Cortex of kidney (tissue), 1 donor: ENCODE measurements at places on chromosomes 2 and 18.

GRCh38 chr2:144567745-144568144 lies 47.8 kb upstream of the ZEB2 start:
- no peak for DNase-seq

DNA sequence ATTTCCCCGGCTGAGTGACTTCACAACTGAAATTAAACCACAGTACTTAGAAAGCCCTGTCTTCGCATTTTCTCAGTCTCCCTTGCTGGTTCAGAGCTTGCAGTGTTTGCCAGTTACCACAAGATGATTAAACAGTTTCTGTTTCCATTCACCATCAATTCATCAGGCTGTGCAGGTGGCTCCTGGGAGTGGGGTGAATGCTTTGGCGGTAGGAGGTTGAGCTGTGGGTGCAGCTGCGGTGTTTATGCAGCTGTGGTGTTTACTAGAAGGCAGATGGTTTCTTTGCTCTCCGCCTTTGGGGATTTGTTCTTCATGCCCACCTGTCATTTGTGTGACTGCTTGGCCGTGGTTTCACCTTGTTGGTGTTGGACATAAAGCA lies 16.1 kb downstream of the ACOXL start:
- no peak for DNase-seq

GRCh38 chr18:34281290-34281689 lies 56.6 kb upstream of the NOL4 start:
- DNase-seq, result no peak

DNA sequence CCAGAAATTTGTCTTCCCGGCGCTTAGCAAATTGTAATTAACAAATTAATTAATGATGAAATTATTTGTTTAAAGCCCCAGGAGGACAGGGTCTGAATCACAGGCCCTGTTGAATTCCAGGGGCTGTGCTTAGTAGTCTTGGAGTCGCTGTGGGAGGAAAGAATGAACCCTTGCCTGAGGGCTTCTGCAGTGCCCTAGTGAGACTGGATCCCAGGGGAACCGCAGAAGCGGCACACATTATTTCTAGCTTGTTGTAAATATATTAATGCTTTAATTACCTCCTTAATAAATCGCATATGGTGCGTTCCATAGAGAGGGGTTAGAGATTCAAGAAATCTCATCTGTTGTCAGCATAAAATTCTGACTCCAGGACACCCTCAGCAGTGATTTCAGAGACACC lies 235.4 kb downstream of the CELF4 start:
- DNase-seq, result no peak

- DNase-seq, result no peak
Observed at GRCh38 chr2:237270520-237270919, 143.4 kb downstream of the COL6A3 start.

GRCh38 chr2:100416935-100417710 lies at the start of gene CHST10:
CHST10 (minus strand) TSS chr2:100417668; CDS start chr2:100406675, 10,993 bp downstream.
- no peak for DNase-seq

DNA sequence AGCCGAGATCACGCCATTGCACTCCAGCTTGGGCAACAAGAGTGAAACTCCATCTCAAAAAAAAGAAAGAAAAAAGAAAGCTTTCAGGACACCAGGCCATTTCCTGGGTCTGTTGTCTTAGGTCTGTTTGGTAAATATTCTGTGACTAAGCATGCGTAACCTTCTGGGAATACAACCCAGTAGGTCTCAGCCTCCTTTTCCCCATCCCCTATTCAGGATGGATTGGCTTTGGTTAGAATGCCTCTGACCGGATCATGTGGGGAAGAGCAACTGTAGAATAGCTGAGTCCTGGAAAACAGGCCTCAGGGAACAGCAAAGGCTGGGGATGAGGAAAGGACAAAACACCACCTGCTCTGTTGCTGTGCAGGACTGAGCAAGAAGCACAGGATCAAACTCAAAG lies 1.6 kb upstream of the PDCL3 start:
- DNase-seq, result no peak

- DNase-seq, result no peak
Observed at GRCh38 chr2:9690716-9691498, 60.1 kb upstream of the YWHAQ start.

DNA sequence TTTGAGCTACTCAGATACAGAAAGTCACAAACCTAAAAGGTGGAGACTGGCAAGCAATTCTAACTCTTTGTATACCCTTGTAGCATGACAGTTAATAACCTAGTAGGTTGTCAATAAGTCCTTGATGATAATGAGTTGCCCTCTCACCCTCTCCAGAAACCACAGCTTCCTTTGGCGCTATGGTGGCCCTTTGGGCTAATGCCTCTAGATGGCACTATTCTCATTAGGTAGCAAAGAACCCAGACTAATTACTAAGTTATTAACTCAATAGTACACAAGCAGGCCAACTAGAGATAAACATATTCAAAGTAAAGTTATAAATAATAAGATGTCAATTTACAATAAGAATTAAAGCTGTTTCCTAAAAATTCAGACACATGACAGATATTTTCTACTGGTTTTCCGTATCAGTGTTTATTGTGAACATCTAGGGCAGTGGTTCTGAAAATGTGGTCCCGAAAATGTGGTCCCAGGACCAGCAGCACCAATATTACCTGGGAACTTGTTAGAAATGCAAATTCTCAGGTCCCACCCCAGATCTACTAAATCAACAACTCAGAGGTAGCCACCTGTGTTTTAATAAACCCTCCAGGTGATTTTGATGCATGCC lies 41.1 kb downstream of the LDAH start:
- DNase-seq, result no peak

DNA sequence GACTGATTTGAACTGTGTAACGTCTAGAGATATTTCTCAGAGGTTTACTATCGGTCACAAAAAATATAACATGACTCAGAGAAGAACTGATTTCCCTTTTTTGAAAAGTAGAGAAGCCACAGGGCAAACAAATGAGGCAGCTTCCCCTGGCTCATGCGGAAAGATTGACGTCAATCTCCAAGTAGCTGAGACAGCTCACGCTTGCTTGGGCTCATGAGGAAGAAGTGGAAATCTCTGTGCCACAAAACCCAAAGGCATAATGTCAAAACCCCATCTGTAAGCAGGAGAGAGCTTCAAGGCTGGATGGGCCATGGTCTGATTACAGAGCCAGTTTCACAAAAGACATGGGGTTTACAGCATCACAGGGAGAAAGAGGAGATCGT lies 188.1 kb downstream of the ARL4C start:
- DNase-seq, result no peak

DNA sequence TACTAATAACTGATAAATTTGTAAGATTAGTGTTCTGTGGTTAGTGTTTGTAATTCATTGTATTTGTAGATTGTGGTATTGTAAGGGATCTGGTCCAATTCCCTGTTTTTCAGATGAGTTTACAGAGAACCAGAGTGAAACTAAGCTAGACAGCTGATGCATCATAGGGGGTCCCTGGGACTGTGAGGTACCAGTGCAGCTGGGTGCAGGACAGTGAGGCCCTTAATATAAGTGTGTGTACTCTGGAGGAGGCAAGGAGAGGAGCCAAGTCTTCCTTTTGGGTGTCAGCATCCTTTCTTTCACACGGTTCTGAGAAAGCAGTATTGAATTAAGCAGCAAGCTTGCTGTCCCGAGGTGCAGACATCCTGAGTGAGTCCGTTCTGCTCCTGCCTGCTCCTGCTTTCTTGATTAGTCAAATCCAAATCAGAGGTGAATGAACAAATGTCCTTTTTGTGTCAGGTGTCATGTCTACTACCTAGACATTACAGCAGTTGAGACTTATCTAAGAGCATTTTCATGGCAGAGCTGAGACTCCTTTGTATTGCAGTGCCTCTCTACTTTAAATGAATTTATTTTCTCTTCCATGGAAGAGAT lies 194.9 kb downstream of the MCFD2 start:
- no peak for DNase-seq

- no peak for DNase-seq
Observed at GRCh38 chr2:131056204-131056931, 36.9 kb downstream of the FAM168B start.

DNA sequence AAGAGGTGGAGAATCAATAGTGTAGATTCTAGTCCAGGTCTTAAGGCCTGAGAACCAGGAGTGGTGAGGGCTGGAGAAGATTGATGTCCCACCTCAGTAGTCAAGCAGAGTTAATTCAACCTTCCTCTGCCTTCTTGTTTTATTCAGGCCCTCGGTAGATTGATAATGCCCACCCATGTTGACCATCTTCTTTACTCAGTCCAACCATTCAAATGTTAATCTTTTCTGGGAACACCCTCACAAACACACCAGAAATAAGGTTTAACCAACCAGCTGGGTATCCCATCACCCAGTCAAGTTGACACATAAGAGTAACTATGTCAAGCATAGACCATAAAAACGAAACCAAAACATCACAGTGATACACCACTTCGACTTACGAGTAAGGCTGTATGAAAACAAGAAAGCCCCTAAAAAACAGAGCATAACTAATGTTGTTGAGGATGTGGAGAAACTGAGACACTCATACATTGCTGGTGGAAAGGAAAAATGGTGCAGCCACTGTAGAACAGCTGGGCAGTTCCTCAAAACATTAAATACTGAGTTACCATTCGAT lies 57.5 kb downstream of the SLC35F5 start:
- DNase-seq, result no peak

DNA sequence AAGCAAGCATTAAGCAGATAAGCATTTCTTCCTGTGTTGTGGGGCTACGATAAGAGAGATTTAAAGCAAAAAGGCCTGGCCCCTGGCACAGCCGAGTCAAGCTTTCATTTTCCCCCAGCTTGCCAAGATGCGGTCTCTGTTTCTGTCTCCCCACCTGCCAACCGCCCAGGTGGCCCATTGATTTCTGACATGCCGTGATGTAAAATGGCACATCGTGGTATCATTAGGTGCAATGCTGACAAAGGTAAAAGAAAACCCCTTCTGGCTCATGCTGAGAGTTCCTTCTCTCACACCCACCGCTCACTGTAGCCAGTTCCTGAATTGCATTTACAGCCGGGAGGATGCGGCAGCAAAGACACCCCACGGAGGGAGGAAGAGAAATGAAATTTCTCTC lies 62.8 kb downstream of the BOD1L2 start:
- no peak for DNase-seq

- no peak for DNase-seq
Observed at GRCh38 chr18:53531187-53531586, 693.3 kb downstream of the MBD2 start.

DNA sequence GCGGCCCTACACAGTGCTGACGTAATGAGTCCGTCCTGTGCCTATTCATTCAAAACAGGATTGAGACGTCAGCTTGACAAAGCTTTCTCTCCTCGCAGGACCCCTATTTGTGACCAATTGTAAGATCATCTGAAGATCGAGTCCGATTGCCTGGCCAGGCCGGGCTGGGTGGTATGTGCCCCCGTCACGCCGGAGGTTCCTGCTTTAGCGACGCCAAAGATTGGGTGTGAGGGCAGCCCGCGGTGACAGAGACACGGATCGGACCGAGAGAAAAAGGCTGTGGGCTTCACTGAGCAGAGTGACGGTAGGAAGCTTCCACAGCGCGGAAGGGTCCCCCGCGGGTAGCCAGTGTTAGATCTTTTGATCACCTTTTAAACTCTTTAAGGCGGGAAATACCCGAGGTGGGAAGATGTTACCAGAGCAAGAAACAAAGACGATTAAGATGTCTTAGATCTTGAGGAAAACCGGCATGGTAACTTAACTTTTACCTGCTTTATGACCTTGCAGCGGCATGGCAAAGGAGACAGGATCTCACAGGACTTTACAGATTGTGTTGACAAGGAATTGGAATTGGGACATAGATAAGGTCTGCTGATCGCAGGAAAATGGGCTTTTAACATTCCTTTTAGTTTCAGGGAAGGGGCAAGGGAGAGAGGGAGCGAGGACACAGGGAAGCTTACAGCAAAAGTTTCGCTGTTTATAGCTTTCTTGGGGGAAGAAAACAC lies 220.0 kb downstream of the METTL4 start:
- no peak for DNase-seq

DNA sequence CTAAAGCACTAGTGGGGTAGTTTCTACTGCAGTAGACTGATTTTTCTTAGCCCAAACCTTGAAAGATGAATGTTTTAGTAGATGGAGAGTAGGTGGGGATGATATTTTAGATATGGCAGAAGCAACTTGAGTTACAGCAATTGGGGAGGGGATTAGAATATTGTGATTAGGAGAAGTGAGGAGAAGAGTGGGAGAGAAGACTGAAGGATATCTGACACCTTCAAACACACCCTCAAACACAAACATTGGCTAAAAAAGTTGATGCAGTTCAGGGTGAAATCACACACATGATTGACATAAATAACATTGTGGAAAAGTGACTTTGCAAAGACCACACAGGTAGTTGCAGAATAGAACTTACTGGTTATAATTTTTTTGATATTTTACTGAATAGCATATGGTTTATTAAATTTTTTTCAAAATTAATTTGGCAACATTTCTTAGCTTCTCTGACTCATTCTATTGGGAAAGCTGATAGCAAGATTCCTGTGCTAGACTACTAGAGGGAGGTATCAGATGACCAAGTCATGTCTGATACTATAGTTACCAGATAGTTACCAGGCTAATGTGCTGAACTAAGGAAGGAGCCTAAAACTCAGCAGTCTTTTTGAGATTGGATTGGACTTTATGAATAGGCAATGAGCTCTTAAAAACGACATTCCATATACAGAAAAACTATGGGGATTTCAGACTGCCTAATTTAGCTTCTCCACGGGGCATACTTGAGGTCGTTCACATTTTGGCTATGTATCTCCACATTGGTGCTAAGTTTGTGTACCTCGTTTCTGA lies 73.0 kb downstream of the ACTR3 start:
- no peak for DNase-seq

- no peak for DNase-seq
Observed at GRCh38 chr18:50842846-50843245, 23.0 kb upstream of the MRO start.

DNA sequence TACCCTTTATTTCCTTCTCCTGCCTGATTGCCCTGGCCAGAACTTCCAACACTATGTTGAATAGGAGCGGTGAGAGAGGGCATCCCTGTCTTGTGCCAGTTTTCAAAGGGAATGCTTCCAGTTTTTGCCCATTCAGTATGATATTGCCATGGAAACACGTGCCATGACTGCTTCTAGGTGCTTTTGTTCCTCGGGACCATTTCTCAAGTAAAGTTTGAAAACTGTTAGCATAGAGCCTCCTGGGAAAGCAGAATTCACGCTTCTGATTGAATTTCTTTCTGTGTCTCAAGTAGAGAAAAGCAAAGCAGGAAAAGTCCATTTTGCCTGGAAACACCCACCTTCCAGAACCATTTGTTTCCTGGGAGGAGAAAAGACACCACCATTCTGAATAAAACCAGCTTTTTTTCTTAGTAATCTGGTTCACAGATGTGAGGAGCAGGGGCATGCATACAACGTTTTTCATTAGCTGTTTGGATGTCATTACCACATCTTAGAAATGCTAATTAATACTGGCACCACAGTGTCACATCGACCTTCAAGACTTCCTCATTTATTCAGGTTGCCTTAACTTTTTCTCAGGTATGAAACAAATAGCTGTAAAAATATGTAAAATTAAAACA lies 39.0 kb upstream of the ZBTB14 start:
- no peak for DNase-seq

- DNase-seq, result no peak
Observed at GRCh38 chr18:24727685-24728084, 267.2 kb downstream of the HRH4 start.

- no peak for DNase-seq
Observed at GRCh38 chr2:63614983-63615945, 26.5 kb downstream of the MDH1 start.
